ENCODE measurements at places on chromosomes 3 and 15.

- DNase-seq = peak; percentile 77
Measured at GRCh38 chr3:192833177-192833890, 84.3 kb downstream of the MB21D2 start.

DNA sequence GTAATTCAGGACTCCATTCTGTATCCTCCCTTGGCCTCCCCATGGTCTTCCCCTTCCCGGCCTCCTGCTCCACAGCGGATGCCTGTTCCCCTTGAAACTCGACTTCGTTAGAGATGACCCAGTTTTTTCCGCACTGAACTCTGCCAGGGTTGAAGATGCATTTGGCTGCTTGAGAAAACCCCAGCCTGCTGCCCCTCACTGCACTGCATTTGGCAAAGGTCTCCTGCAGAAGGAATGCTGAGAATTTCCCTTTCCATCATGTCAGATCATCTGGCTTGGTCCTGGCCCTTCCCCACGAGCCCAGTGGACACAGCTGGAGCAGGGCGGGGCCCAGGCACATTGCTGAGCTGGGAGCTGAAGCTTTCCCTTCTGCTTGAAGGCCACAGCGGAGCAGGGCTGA, 37.6 kb upstream of the RGMA start:
- DNase-seq = no peak

DNA sequence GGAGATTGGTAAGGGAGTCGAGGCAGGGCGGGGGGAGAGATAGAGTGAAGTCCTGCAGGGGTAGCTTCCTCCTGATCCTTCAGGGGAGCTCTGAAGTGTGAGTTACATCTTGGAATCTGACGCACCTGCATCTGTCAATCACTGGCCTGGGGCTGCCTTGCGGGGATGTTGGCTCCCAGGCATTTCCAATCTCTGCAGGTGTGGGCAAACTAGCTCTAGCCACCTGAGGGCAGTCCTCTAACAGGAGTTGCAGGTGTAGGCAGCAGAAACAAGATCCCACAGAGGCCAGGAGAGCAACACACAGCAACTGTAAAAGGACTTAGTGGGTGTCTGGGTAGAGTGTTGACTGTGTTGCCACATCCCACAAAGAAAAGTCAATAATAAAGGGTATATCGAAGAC, 63.6 kb downstream of the ZNF621 start:
- no peak for DNase-seq

GRCh38 chr3:194465920-194466570, 20.8 kb downstream of the ATP13A3 start:
- DNase-seq = no peak

- DNase-seq = peak; percentile 62
Measured at GRCh38 chr15:98647026-98647773, 1.1 kb upstream of the IGF1R start.

DNA sequence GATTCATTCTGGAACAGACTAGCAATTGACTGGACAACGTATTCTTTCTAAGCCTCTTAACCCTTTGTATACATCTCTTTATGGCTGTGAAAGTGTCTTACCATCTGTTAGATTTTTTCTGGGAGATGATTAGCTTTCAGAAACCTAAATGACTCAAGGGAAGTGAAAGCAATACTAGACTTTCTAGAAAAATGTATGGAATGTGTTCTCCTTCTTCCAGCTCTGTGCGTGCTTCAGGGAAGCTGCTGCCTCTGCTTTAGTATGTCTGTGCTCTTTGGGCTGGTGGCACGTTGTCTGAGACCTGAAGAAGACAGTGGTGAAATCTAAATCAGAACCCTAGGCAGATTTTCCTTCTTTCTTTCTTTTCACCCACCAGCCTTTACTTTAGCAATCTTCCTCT, 89.5 kb downstream of the ITPR1 start:
- DNase-seq = no peak

GRCh38 chr3:11924518-11924917, 77.8 kb upstream of the TAMM41 start:
- no peak for DNase-seq

DNA sequence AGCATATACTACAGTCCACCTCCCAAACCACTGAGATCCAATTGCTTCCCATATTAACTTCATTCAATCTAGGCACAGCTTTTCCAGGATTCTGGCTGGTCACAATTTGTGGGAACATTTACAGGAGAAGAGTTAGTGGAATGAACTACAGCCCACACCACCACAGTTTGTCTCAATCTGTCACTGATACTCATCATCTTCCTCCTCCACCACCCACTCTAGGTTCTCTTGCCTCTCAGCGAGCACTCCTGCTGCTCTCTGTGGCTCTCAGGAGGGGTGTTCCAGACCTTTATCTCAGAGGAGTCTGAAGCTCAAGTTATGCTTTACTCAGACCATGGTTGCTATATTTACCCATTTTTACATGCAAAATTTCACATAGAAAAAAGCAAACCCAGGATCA, 25.9 kb upstream of the PLA2G4D start:
- DNase-seq = no peak

GRCh38 chr15:83980637-83981036, 254.9 kb upstream of the GOLGA6L4 start:
- DNase-seq = no peak

- no peak for DNase-seq
Measured at GRCh38 chr3:17110660-17111396, 226.1 kb downstream of the PLCL2 start.

- DNase-seq = peak; percentile 78
Measured at GRCh38 chr15:43465100-43465499, 27.9 kb downstream of the TP53BP1 start.

- no peak for DNase-seq
Measured at GRCh38 chr3:157238457-157238856, 78.5 kb upstream of the CCNL1 start.

- peak; percentile 51 for DNase-seq
Measured at GRCh38 chr3:38039101-38039898, at the start of gene DLEC1. Gene DLEC1 (plus strand): TSS chr3:38039208. CDS start chr3:38039226, 18 bp downstream.
